ENCODE measurements at places on chromosomes 12 and 14. TPM values are rescaled to one million over a fixed set of nuclear protein-coding genes. Genes with fewer than 3 reads are reported as not detected.

Gene GPN3
- 24.7 TPM for total RNA-seq

Gene KRT85
- total RNA-seq, result not detected

Gene WASHC3
- 124 TPM for total RNA-seq

Gene FAM90A1
- 0.13 TPM for total RNA-seq

Gene CLEC6A
- not detected for total RNA-seq

Gene CLEC14A
- total RNA-seq, result 3.4 TPM

Gene ANO2
- under 0.01 TPM for total RNA-seq

Gene RPL10L
- total RNA-seq, result not detected

Gene DNAI7
- not detected for total RNA-seq

Gene LRR1
- 12.5 TPM for total RNA-seq

Measured in epithelial cell of alveolus of lung (primary cell).